ENCODE measurements at places on chromosomes 16 and 17. TPM values are rescaled to one million over a fixed set of nuclear protein-coding genes. Genes with fewer than 3 reads are reported as not detected.

The ADGRG3 gene
- polyA plus RNA-seq = 1.3 TPM

The RHBDL3 gene
- polyA plus RNA-seq = 0.40 TPM

The HBZ gene
- 1.0 TPM for polyA plus RNA-seq

The SLC16A5 gene
- polyA plus RNA-seq = 32.2 TPM

The PRKCA gene
- 25.3 TPM for polyA plus RNA-seq

The GNAO1 gene
- polyA plus RNA-seq = 0.89 TPM

The SPATA20 gene
- polyA plus RNA-seq = 26.6 TPM

The CA4 gene
- not detected for polyA plus RNA-seq

The CCDC154 gene
- polyA plus RNA-seq = 1.4 TPM

The LDHD gene
- 33.8 TPM for polyA plus RNA-seq

The KRTAP4-5 gene
- polyA plus RNA-seq = not detected

The ARHGDIG gene
- polyA plus RNA-seq = 14.1 TPM

The PCTP gene
- polyA plus RNA-seq = 22.4 TPM

The YBX2 gene
- 4.9 TPM for polyA plus RNA-seq

The SLC47A2 gene
- 0.34 TPM for polyA plus RNA-seq

The KIF18B gene
- polyA plus RNA-seq = 9.5 TPM

The CRAMP1 gene
- polyA plus RNA-seq = 9.9 TPM

The ITGAX gene
- 0.27 TPM for polyA plus RNA-seq

The PRSS27 gene
- polyA plus RNA-seq = not detected

The RAMP2 gene
- 1.1 TPM for polyA plus RNA-seq

The KRT28 gene
- polyA plus RNA-seq = not detected

The SEC14L5 gene
- polyA plus RNA-seq = 0.35 TPM

The PRKCB gene
- polyA plus RNA-seq = 2.7 TPM

The STH gene
- not detected for polyA plus RNA-seq

The TMIGD1 gene
- 0.54 TPM for polyA plus RNA-seq

The MGAT5B gene
- not detected for polyA plus RNA-seq

The SMCR8 gene
- 9.1 TPM for polyA plus RNA-seq

The CTRB2 gene
- polyA plus RNA-seq = 0.34 TPM

The GINS2 gene
- 3.2 TPM for polyA plus RNA-seq
